ENCODE measurements at places on chromosomes 13 and 19. TPM values are rescaled to one million over a fixed set of nuclear protein-coding genes. Genes with fewer than 3 reads are reported as not detected.

The CYP4F12 gene
- total RNA-seq = not detected

The RXFP2 gene
- not detected for total RNA-seq

DNA sequence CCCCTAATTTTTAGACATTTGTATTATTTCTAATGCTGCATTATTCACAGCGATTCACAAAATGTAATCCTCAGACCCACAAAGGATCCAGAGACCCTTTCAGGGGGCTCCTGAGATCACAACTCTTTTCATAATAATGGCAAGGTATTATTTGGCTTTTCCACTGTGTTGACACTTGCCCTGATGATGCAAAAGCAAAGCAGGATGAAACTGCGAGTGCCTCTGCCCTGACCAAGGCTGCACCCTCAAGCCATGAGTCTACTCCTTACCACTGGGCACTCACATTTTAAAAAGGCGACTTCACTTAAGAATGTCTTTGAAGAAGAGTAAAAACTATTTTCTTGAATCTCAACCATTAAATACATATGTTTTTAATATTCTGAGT lies 11.4 kb downstream of the ELF1 start:
- DNase-seq = no peak

- no peak for DNase-seq
Measured at GRCh38 chr13:52452470-52452869, 2.0 kb upstream of the VPS36 start.

DNA sequence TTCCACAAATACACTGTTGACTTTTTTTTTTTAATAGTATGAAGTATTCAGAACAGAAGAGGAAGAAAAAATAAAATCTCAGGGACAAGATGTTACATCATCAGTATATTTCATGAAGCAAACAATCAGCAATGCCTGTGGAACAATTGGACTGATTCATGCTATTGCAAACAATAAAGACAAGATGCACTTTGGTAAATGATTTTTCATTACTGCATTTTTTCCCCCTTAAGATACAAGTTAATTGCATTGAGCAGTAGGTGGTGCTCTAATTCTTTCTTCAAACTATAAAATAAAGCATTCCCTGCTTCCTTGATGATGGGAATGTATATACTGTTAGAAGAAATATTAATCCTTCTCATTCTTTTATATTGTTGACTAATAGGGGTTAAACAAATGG lies 17.1 kb downstream of the UCHL3 start:
- DNase-seq = peak; percentile 61

GRCh38 chr13:49664606-49665005 lies 26.7 kb downstream of the EBPL start:
- no peak for DNase-seq

- no peak for DNase-seq
Measured at GRCh38 chr19:37905946-37906868, at the start of gene WDR87. Gene WDR87 (minus strand): TSS chr19:37906594. CDS start chr19:37898239, 8,355 bp downstream.

DNA sequence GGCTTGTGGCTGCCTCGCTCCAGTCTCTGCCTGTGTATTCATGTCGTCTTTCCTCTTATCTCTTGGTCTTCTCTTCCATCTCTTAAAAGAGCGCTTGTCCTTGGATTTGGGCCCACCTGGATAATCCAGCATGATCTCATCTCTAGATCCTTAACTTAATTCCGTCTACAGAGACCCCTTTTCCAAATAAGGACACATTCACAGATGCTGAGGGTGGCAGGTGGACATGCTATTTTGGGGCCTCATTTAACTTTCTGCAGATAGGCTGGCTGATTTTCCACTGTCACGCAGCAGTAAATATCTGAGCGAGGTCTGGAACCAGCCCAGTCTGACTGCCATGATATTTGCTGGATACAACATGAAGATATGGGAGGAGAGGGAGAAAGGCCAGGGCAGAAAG lies 41.5 kb upstream of the TSHZ3 start:
- DNase-seq = no peak

GRCh38 chr13:51675877-51676276 lies 91.6 kb downstream of the WDFY2 start:
- DNase-seq = no peak

DNA sequence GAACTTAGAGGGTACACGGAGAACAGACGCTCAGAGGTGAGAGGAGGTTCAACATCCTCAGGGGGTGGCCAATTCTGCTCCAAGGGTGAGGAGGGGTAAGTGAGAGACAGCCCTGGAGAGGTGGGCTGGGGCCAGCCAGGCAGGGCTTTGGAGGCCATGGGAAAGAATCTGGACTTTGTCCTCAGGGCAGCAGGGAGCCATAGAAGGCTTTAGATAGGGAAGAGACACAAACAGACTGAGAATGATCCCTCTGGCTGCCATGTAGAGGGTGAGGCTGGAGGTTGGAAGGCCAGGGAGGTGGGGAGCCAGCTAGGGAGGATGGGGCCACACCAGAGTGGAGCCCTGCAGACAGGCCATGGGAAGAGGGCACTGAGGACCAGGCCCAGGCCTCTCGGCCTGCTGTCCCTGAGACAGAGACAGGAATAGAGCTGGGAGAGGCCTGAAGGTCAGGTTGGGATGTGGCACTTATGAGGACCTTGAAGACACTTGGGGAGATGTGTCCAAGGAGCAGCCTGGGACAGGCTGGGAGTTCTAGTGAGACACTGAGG lies 29.2 kb upstream of the CCNP start:
- DNase-seq = no peak

Measured in fibroblast of villous mesenchyme (primary cell).